Muscle of arm (tissue), 14 donors: ENCODE measurements at places on chromosomes 2 and 18. TPM values are rescaled to one million over a fixed set of nuclear protein-coding genes. Genes with fewer than 3 reads are reported as not detected.

Gene FSHR
- polyA plus RNA-seq = 1.1 TPM

DNA sequence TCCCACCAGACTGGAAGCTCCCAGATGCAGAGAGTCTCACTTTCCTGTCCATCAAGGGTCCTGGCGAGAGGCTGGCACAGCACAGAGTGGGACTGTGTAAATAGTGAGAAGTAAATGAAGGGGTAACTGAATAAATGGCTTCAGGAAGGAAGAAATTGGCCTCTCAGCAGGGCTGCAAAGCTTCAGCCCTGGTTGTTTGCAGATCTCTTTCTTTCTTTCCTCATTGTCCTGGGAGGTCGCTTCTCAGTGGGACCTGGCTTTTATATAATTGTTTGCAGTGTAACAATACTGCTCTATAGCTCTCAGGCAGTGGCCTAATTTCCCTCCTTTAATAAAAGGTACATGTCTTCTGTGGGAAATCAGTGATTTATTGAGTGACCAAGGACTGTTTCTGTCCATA lies 74.9 kb upstream of the GPR45 start:
- no peak for DNase-seq

DNA sequence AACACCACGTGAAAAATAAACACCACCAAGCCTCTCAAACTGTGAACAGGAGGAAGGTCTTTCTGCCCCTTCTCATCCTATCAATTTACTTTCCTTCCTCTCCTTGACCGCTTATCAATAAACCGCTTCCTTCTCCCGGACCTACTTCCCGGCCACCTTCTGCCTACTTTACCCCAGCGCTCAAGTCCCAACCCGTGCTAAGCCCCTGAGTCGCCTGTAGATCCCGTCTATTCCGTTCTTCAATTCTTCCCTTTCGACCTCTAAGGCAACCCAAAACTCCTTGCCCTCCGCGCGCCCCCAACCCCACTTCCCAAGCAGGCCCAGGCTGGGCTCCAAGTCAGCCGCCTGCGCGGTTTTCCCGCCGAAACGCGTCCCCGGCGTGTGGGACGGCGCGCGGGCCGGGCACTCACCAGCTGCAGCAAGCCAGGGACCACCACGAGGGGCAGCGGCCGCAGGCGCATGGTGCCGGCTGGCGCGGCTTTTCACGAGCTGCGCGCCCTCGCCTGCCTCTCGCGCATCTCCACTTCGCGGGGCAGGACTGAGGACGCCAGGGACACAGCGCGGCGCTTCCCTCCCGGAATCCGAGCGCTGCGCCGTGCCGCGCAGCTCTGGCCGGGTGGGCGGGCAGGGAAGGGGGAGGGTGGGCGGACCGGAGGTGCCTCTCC lies at the start of gene NXPH2:
Gene NXPH2, minus strand, starts transcription at position 610 of the 665 bp plus-strand sequence. Its CDS starts 149 bp downstream, at position 461.
- no peak for DNase-seq

- DNase-seq = no peak
Observed at GRCh38 chr2:238942726-238943300, 94.9 kb downstream of the TWIST2 start.

GRCh38 chr2:202589582-202589949 lies 45.2 kb upstream of the FAM117B start:
- DNase-seq = no peak
